ENCODE measurements at places on chromosomes 5 and 9.

GRCh38 chr9:95920017-95920416 lies 44.5 kb downstream of the ERCC6L2 start:
- DNase-seq = no peak

GRCh38 chr5:9058161-9058560 lies 487.7 kb downstream of the SEMA5A start:
- DNase-seq = no peak

DNA sequence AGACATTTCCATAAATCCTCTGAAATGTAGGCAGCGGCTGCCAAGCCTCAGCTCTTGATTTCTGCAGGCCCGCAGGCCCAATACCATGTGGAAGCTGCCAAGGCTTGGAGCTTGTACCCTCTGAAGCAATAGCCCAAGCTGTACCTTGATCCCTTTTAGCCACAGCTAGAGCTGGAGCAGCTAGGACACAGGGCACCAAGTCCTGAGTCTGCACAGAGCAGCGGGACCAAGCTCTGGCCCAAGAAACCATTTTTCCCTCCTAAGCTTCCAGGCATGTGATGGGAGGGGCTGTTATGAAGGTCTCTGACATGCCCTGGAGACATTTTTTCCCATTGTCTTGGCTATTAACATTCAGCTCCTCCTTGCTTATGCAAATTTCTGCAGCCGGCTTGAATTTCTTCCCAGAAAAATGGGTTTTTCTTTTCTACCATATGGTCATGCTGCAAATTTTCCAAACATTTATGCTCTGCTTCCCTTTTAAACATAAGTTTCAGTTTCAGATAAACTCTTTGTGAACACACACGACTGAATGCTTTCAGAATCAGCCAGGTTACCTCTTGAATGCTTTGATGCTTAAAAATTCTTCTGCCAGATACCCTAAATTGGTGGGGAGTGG lies 14.4 kb upstream of the ZFR start:
- no peak for DNase-seq

- no peak for DNase-seq
Measured at GRCh38 chr5:142466195-142466971, 141.6 kb upstream of the SPRY4 start.

DNA sequence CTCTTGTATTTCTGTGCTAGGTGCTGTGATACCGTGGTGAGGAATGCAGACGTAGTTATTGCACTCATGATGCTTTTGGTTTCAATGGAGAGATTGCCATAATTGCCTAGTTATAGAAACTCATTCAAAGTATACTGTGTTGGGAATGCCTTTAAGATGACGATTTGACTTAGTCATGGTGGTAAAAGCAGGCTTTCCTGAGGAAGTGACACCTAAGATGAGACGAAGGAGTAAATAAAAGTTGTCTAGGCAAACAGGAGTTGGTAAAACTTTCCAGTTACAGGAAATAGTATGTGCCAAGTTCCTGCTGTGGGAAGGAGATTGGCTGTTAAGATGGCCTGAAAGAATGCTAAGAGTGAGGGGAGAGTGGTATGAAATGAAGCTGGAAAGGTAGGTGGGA lies 48.1 kb downstream of the FOCAD start:
- DNase-seq = no peak

DNA sequence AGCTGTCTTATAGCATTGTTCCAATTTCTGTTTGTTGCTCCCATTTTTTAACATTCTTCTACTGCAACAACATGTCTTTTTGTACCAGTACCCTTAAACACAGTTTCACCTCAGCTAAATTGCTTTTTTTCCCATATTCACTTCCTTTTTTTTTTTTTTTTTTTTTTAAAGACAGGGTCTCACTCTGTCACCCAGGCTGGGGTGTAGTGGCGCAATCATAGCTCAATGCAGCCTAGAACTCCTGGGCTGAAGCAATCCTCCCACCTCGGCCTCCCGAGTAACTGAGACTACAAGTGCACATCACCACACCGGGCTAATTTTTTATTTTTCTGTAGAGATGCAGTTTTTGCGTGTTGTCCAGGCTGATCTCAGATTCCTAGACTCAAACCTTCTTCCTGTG lies 161.3 kb downstream of the NIPBL start:
- DNase-seq = no peak

GRCh38 chr5:123089914-123090660 lies 1.0 kb downstream of the PRDM6 start:
- DNase-seq = no peak

DNA sequence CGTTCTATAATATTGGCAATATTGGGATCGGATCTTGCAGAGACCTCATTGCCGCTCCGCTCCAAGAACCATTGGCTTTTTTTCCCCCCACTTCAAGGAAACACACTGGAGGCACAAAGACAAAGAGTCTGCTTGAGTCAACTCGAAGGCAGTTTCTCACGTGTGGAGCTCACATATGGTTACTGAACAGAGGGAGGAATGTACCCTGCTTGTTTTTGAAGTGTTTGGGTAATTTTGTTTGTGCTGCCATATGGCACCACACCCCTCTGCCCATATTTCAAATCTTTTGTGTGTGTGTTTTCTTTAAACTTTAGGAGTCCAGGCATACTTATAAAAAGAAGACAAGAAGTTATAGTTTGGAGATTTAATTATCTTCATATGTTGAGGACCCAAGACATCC lies 595.9 kb downstream of the DTWD2 start:
- no peak for DNase-seq

DNA sequence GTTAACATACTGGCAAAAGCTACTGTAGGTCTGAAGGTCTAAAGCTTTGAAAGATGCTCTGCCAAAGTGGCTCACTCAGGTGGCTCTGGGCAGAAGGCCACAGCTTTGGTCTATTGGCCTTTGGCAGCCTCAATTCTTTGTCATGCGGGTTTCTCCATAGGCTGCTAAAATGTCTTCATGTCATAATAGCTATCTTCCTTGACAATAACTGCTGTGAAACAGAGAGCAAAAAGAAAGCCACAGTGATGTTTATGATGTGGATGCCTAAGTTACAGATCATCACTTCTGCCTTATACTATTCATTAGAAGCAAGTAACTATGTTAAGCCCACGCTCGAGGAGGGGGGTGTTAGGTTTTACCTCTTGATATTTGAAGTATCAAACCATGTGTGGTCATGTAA lies 906.1 kb upstream of the CDH9 start:
- DNase-seq = no peak

GRCh38 chr5:72453246-72453775 lies 53.9 kb downstream of the ZNF366 start:
- no peak for DNase-seq

- no peak for DNase-seq
Measured at GRCh38 chr9:94619026-94619425, 20.3 kb downstream of the FBP1 start.

DNA sequence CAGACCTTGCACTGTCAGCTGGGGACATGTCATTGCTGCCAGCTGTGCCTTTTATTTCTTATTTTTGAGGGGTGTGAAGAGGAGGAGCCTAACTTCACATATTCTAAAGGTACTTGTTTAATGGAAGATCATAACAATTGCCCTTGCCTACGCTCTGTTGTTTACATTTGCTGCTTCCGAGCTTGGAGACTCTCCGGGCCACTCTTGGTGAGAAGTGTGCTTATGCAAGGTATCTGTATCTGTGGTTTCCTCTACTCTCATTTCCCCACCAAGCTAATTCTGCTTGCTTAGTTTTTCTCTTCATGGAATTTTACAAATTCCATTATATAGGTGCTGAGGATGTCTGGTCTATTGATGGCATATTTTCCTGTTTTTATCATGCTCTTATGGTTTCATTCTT lies 105.3 kb downstream of the RASGRF2 start:
- no peak for DNase-seq

DNA sequence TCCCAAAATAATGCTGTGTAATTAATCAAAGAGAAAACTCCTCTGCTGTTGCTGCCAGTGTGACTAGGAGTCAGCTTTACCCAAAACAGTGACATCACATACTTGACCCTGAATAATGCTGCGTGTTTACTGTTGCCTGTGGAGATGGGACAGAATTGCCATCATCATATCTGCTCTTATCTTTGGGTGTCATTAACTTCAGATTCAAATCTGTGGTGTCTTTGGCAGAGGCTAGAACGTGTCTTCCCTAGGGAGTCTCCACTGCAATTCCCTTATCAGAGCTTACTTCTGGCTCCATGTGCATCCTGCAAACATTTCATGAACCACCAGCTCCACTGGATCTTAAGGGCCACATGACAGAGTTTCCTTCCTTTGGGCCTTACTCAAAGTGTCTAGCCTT lies 88.9 kb upstream of the MRPS30 start:
- no peak for DNase-seq
